Glutamatergic neuron (in vitro differentiated cells): ENCODE measurements at places on chromosomes 7 and 10. TPM values are rescaled to one million over a fixed set of nuclear protein-coding genes. Genes with fewer than 3 reads are reported as not detected.

CD36 gene
- 1.7 TPM for total RNA-seq

OGDHL gene
- 2.5 TPM for total RNA-seq

POLR2J2 gene
- 13.4 TPM for total RNA-seq

RNF32 gene
- 2.2 TPM for total RNA-seq

RAMP3 gene
- not detected for total RNA-seq

SFRP5 gene
- not detected for total RNA-seq

PLXNA4 gene
- total RNA-seq = 16.2 TPM

MMD2 gene
- 0.47 TPM for total RNA-seq

- peaks cover 2% of the 10 kb centered on the region for H3K4me1 ChIP-seq
- H3K27ac ChIP-seq = no peak overlapping the region
- peaks cover 2% of the 10 kb centered on the region for H3K27me3 ChIP-seq
- no peak overlapping the region for H3K4me3 ChIP-seq
These were observed 43.8 kb upstream of the DMBT1 start for GRCh38 chr10:122516734-122517133.

GRCh38 chr10:110834629-110835301 is 37.0 kb upstream of the PDCD4 start:
- peaks cover 1% of the 10 kb centered on the region for H3K27me3 ChIP-seq
- H3K36me3 ChIP-seq = no peaks in the 10 kb centered on the region
- no peak overlapping the region for H3K4me3 ChIP-seq
- no peak for DNase-seq
- H3K4me1 ChIP-seq = peaks cover 40% of the 10 kb centered on the region
- peak overlapping the region; percentile 76 for H3K27ac ChIP-seq

DNA sequence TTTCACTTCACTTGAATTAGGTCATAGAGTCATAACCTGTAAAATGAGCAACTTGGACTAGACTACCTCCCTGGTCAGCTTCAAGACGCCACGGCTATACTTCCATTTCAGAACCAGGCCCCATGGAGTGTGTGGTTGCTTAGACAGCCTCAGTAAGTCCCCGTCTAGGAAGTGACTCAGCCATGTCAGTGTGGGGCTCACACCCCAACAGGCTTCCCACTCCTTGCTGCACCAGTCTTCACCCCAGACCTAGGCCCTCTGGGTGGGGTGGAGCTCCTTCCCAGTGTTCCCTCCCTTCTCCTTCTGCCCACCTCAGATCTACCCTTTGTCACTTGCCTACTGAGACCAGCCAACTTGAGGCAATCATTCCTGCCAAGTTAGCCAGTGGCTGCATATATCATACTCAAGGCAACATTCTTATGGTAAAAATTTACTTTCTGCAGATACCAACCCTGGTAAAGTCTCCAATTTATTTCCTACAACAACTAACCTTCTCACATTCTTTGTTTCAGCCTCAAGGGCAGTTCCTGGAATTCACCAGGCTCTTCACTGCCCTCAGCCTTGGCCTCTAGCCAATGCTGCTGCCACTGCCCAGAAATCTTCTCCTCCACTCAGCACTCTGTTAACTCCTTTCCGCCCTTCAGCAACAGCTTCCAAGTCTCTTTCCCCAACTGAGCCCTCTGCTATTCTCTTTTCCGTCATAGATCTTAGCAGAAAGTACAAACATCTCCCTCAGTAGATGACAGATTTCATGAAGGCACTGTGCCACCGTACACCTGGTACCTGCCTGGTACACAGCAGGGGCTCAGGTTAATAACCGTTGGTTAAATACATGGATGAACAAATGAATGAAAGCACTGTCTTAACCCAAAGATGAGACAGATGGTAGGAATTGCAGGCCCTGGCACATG is 31.3 kb upstream of the ZNRF2 start:
- H3K27ac ChIP-seq = no peak overlapping the region
- no peak for DNase-seq
- no peaks in the 10 kb centered on the region for H3K27me3 ChIP-seq
- no peak overlapping the region for H3K4me3 ChIP-seq

- no peak overlapping the region for H3K27ac ChIP-seq
- DNase-seq = no peak
- H3K4me1 ChIP-seq = peaks cover 20% of the 10 kb centered on the region
- H3K4me3 ChIP-seq = no peak overlapping the region
These were observed 125.8 kb downstream of the FAM107B start for GRCh38 chr10:14648946-14649345.

- no peaks in the 10 kb centered on the region for H3K27me3 ChIP-seq
- no peak overlapping the region for H3K4me3 ChIP-seq
- DNase-seq = no peak
- H3K27ac ChIP-seq = no peak overlapping the region
- no peaks in the 10 kb centered on the region for H3K36me3 ChIP-seq
These were observed 124.4 kb downstream of the AMPH start for GRCh38 chr7:38506756-38507155.

DNA sequence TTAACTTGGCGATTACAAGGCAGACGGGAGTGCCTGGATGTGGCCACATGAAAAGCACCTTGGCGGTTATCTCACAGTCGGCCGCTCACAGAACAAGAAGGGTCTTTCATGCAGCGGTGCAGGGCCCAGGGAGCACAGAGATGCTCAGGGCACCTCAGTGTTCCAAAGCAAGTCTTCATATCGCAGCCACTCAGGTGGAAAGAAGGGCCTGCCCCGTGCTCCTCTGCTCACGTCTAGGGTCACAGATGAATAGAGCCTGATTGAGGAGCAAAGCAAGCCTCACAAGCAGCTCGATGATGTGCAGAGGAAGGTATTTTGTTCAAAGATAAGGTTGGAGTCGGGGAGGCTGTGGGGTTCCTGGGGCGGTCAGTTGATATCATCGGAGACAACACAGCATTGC is 297.8 kb downstream of the WDR11 start:
- DNase-seq = no peak
- no peaks in the 10 kb centered on the region for H3K27me3 ChIP-seq
- H3K27ac ChIP-seq = no peak overlapping the region
- H3K4me3 ChIP-seq = no peak overlapping the region
- H3K36me3 ChIP-seq = peaks cover 35% of the 10 kb centered on the region

DNA sequence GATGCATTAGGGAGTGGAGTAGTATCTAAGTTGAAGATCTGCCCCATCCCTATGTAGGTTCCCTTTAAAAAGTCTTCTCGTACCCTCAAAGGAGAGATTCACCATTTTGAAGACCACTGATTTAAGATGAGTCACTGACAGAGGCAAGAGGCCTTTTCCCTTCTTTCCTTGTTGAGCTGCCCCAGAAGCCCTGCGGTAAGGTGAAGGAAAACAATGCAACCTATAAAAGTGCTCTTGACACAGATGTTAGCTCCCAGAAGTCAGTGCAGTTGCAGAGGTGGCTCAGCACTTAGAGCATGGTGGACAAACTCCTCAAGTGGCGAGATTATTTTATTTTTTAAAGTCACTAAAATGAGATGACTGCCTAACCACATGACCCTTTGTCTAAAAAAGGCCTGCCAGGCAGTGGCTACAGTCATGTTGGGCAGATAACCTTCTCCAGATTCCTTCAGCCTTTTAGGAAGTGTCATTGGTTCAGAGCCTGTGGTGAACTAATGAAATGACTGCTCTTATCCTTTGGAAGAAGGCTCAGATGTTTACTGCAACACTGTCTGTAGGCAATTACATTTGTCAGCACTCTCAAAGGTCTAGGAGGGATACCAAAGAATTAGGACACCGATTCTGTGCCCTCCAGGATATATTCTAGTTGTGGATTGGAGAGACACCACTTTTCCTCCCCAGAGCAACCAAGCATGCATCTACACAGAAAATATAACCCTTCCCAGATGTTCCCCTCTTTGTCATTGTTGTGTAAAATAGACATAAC is 88.7 kb downstream of the ARID5B start:
- no peak overlapping the region for H3K27ac ChIP-seq
- no peak for DNase-seq
- no peaks in the 10 kb centered on the region for H3K36me3 ChIP-seq
- no peaks in the 10 kb centered on the region for H3K27me3 ChIP-seq
- H3K4me1 ChIP-seq = no peaks in the 10 kb centered on the region

DNA sequence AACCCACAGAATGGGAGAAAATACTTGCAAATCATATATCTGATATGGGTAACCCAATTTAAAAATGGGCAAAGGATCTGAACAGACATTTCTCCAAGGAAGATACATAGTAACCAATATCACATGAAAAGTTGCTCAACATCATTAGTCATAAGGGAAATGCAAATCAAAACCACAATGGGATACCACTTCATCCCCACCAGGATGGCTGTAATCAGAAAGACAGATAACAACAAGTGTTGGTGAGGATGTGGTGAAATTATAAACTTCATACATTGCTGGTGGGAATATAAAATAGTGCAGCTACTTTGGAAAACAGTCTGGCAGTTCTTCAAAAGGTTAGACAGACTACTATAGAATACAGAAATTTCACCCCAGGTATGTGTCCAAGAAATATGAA is 19.3 kb downstream of the AOC1 start:
- no peak overlapping the region for H3K4me3 ChIP-seq
- H3K27ac ChIP-seq = no peak overlapping the region
- no peak for DNase-seq
- H3K27me3 ChIP-seq = peaks cover 2% of the 10 kb centered on the region
- no peaks in the 10 kb centered on the region for H3K36me3 ChIP-seq

GRCh38 chr10:44921061-44921460 is 9.9 kb downstream of the TMEM72 start:
- no peak for DNase-seq
- no peak overlapping the region for H3K4me3 ChIP-seq
- no peaks in the 10 kb centered on the region for H3K4me1 ChIP-seq
- H3K27me3 ChIP-seq = peaks cover 10% of the 10 kb centered on the region

DNA sequence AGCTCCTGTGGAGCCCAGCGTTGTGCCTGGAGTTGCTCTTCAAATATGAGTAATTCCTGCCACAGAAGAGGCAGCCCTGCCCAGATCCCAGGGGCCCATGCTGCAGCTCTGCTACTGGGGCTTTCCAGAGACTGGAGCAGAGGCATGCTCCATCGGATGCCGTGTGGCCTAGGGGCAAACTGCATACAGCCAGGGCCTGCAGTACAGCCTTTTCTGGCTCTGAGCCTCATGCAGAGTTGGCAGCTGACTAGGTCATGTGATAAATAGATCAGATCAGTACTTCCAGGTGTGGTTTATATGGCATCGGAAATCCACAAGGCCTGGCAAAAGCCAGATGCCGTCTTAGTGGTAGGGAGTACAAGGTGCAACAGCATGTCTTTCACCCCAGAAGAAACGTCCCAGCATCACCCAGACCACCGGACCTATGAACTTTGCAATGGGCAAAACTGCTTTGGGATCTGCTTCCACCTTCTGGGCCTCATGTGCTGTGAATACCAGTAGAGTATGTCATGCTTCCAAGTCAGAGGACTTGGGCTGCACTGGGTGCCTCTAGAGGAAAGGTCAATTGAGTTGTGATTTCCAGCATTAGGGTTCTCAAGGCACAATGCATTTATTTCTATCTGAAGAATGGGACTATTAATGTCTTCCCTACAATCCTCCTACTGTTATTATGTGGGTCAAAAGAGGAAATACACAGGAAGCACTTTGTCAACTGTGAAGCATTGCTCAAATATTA is 250.7 kb upstream of the ZNF32 start:
- no peak for DNase-seq
- peaks cover 5% of the 10 kb centered on the region for H3K27me3 ChIP-seq
- H3K27ac ChIP-seq = no peak overlapping the region
- peaks cover 5% of the 10 kb centered on the region for H3K36me3 ChIP-seq
- H3K4me3 ChIP-seq = no peak overlapping the region
